ENCODE measurements at places on chromosomes 5 and 9.

DNA sequence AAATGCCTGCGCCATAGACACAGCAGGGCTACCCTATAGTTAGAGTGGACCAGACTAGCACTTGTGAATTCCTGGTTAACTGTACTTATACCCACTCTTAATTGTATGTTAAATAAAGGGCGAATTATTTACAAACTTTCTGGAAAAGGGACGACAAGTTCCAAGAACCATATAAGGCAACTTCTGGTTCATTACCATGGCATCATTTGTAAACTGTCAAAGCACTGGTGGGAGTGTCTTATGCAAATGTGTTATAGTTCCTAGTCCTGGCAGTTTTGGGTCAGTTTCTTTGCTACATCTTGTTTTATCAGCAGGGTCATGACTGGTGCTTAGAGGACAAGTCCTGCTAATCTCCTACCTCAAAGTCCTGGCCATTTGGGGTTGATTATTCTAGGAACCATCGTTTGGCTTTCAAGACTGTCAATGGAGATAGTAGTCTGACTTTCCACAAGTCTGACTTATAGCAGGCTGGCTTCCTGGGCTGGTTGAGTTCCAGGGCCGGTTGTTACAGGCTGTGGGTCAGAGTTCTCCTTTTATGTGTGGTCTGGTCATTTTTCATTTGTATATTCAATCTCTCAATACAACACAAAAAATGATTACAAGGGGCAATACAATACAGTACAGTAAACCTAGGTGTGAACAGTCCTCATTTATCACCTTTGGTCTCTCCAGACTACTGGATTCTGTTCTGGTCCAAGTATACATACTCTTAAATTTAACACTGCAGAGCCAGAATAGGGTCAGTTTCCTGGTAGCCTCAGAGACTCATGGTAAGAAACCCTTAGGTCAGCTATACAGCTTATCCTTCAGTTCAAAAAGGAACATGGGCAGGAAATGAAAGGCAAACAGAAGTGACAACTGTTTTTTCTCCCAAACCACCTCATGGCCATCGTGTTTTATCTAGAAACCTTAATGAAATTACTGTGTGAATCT lies 8.3 kb upstream of the CFAP95 start:
- no peak for DNase-seq

DNA sequence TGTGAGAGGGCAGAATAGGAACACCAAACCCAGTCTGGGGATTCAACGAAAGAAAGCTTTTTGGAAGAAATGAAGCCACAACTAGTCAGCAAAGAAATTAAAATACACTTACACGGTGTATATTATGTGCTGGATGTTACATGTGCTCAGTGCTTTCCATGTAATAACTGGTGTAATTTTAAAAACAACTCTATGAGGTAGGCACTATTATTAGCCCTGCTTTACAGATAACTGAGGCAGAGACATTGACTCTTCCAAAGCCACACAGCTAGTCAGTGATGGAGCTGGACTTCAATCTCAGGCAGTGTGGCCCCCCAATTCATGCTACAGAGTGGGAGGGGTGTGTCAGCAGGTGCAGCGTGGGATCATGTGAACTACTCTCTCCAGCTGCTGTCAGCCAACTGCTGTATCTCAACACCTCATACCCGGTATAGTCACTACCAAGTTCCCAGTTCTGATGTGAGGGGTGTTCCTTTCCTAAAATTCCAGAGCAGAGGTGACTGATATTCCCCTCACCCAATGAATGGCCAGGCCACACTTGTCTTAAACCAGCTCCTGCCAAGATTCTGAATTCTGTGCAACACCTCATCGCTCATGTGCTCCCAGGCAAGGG lies 33.8 kb upstream of the TJP2 start:
- DNase-seq, result no peak

DNA sequence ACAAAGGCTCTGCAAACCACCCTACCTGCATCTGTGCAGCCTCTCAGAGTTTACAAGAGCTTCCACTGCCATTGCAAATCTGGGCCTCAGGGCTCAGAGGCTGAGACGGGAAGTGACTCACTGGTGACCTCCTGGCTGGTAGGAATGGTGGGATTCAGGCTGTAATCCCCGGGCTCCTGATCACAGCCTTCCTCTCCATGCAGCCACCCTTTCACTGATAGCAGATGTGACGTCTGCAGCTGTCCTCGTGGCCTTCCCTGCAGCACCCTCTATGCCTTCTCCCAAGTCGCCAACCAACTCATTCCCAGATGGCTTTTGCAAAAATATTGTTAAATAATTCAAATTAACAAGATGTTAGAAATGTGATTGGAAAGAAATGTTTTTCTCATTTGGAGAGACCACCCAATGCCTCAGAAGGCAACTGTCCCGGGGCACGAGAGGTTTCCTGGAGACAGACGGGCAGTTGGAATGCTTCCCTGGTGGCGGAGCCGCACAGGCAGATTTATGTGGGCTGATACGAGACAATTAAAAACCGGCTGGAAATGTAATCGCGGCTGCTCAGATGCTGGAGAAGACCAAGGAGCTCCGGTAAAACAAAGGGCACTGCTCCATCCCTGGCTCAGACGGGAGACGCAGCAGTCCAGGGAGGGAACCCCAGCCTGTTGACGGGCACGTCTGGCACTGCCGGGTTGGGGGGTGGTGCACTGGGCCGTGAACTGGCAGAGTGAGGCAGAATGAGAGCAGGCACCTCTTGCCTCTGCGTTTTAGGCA lies 34.4 kb upstream of the SLC25A51 start:
- DNase-seq, result no peak

GRCh38 chr5:86971034-86971571 lies 296.6 kb upstream of the RASA1 start:
- DNase-seq, result no peak

- DNase-seq, result no peak
Observed at GRCh38 chr9:20112205-20112783, 323.5 kb upstream of the SLC24A2 start.

- no peak for DNase-seq
Observed at GRCh38 chr5:150660108-150660831, 781 bp upstream of the MYOZ3 start.

DNA sequence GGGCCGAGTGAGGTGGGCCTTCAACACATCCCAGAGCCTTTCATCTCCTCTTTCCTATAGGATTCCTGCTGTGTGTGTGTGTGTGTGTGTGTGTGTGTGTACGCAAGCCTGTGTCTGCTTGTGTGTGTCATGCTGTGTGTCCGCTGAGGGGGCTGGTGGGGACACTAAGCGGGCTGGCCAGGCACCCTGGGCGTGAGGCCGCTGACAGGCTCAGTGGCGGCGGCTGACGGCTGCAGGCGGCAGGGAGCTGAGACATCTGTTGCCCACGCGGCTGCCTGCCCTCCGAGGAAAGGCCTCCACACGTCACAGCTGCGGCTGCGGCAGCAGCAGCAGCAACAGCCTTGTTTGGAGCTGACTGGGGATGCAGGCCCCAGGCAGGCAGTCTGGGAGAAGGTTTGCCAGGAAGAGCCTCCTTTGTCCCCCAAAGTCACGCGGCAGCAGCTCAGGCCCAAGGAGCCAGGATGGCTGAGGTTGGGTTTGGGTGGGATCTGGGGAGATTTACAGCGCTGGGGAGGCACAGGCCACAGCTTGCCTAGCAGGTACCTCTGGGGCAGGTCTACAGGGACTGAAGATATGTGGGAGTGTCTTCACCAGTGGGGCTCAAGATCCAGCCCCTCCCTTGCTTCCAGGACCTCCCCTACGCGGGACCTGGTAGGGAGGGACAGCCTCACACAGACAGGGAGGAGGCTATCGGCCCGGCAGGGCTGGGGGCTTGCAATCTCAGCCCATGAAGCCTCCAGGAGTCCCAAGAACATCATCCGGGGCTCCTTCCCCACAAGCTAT lies 1.8 kb downstream of the PDLIM4 start:
- DNase-seq, result no peak

GRCh38 chr9:16386007-16386826 lies 484.3 kb downstream of the BNC2 start:
- DNase-seq, result no peak

DNA sequence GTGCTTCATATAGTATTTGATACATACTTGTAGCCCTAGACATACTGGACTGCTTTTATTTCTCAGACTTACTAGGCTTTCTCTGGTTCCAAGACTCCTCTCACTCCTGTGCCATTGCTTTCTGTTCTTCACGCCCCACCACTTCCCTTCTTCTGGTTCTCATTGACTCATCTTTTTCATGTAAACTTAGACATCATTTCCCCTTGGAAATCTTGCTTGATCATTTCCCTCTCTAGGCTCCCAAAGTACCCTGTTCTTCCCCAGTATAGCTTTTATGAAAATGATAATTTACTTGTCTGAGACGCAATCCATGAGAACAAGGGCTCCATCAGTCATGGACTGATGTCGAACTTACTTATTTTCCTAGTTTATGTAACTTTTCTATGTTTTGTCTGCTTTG lies 83.5 kb downstream of the TLR4 start:
- DNase-seq, result no peak

- no peak for DNase-seq
Observed at GRCh38 chr9:98654247-98654646, 54.5 kb downstream of the GABBR2 start.

GRCh38 chr9:128043467-128043868 lies 23.7 kb downstream of the NAIF1 start:
- DNase-seq, result no peak

- no peak for DNase-seq
Observed at GRCh38 chr5:168513861-168514428, 15.2 kb upstream of the FBLL1 start.
